NCI-H1105 (cell line): ENCODE measurements at places on chromosomes 1 and 21.

- no peak for DNase-seq
Measured at GRCh38 chr1:15275921-15276683, 29.1 kb downstream of the FHAD1 start.

DNA sequence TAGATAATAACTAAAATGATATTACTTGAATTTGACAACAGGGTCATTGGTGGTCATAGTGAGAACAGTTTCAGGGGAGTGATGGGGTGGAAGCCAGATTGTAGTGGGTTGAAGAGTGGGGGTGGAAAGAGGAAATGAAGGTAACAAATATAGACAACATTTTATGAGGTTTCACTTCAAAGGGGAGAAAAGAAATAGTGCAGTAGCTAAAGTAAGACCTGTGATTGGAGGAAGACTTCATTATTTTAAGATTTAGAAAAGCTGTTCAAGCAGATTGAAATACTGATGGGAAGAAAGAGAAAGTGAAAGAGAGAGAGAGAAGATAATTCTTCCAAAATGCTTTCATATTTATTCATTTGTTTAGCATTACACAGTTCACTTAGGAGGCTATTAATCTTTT, 52.0 kb upstream of the KCNA3 start:
- no peak for DNase-seq

DNA sequence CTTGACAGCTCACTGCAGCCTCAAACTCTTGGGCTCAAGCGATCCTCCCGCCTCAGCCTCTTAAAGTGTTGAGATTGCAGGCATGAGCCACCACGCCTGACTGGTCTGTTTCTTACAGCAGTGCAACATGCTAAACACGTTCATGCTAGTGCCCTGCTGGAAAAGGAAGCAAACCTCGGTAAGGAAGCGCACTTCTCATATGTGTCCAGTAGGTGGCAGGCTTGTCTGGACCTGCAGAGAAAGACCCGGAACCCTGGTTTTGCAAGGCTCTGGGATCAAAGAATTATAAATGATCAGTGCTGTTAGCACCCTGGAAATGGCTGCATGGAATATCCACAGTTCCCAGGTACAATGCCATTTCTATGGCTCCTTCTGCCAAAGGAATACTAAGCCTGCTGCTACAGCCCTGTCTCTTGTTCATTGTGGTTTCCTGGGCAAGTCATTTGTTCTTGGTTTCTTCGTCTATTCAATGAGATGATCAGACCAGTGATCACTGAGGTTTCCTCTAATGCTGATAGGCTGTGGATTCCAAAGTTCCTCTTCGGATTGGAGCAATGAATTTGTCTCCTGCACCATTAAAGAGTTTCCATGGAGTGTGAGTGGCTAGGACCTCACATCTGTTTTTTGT, 15.9 kb downstream of the RNU5D-1 start:
- DNase-seq = peak; percentile 71

GRCh38 chr1:228030451-228031201, 23.8 kb downstream of the WNT3A start:
- no peak for DNase-seq

DNA sequence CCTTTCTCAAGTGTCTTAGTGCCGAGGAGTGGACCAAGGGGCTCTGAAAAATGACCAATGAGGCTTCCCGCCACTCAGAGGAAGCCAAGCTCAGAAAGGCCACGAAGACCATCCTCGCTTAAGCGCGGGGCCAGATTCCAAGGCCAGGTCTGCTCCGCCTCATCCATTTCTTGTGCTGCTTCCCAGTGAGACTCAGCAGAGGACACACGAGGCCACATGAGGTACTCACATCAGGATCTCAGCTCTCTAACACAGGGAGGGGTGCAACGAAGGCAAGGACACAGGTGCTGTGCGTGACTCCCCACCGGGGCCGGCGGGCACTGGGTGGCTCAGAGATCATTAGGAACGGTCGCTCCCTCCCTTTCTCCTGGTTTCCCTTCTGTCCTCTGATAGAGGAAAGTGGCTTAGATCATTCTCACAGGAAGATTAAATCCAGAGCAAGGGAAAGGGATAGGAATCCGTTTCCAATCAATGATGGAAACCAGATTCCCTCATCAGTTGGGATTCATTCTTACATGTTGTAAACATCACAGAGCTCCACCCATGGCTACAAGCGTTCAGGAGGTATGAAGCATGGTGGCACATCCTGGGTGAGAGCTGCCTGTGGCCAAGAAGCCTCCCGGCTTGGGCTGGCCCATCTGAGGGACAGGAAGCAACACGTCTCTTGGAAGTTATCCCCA, 46.7 kb downstream of the CAPZB start:
- no peak for DNase-seq
